ENCODE measurements at places on chromosomes 7 and 10. TPM values are rescaled to one million over a fixed set of nuclear protein-coding genes. Genes with fewer than 3 reads are reported as not detected.

The MEIG1 gene
- not detected for total RNA-seq

The BMPER gene
- 1.00 TPM for total RNA-seq

DNA sequence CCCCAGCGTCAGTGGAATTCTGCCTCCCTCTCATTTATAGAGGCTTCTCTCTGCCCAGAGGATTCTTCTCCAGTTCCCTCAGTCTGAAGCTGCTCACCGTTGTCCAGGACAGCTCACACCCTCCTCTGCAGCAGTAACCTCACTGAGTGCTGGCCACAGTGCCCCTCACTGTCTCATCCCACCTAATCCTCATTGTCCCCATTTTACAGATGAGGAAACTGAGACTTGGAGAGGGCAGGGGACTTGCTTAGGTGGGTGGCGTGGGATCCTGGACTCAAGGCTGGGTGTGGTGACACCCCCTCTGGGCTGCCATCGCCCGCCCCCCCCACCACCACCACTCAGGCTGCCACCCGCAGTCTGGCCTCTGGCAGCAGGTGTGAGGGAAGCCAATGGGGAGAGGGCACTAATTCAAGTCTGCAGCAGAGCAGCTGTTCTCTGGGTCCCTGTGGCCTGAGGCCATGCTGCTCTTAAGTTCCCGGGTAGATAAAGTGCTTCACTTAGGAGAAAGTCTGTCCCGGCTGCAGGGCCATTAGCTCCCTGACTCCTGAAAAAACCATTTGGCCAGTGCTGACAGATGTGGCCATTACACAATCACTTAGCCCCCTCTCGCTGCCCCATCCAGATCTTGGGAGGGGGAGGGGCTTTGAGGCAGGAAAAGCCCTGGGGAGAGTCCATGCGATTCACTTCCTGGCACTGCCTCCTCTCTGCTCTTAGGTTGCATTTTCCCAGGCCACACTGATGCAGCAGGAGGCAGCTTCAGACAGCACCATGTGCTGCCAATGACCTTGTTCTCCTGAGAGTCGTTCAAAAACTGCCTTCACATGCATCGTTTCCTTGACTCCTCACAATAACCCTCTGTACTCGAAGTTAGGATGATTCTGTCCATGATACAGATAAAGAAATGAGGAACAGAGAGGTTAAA, 36.3 kb downstream of the DRGX start:
- no peak overlapping the region for H3K27ac ChIP-seq
- H3K4me3 ChIP-seq, result no peak overlapping the region
- no peaks in the 10 kb centered on the region for H3K27me3 ChIP-seq
- H3K4me1 ChIP-seq, result no peaks in the 10 kb centered on the region
- H3K36me3 ChIP-seq, result no peaks in the 10 kb centered on the region

The CPA1 gene
- not detected for total RNA-seq

GRCh38 chr7:16982640-16983350, 101.0 kb upstream of the AGR3 start:
- no peak overlapping the region for H3K4me3 ChIP-seq
- peaks cover 7% of the 10 kb centered on the region for H3K4me1 ChIP-seq
- no peaks in the 10 kb centered on the region for H3K27me3 ChIP-seq
- no peaks in the 10 kb centered on the region for H3K36me3 ChIP-seq
- peak overlapping the region; percentile 12 for H3K27ac ChIP-seq
- DNase-seq, result peak; percentile 14

The CYP2C9 gene
- total RNA-seq, result 7.4 TPM

The SLC16A9 gene
- 58.7 TPM for total RNA-seq

DNA sequence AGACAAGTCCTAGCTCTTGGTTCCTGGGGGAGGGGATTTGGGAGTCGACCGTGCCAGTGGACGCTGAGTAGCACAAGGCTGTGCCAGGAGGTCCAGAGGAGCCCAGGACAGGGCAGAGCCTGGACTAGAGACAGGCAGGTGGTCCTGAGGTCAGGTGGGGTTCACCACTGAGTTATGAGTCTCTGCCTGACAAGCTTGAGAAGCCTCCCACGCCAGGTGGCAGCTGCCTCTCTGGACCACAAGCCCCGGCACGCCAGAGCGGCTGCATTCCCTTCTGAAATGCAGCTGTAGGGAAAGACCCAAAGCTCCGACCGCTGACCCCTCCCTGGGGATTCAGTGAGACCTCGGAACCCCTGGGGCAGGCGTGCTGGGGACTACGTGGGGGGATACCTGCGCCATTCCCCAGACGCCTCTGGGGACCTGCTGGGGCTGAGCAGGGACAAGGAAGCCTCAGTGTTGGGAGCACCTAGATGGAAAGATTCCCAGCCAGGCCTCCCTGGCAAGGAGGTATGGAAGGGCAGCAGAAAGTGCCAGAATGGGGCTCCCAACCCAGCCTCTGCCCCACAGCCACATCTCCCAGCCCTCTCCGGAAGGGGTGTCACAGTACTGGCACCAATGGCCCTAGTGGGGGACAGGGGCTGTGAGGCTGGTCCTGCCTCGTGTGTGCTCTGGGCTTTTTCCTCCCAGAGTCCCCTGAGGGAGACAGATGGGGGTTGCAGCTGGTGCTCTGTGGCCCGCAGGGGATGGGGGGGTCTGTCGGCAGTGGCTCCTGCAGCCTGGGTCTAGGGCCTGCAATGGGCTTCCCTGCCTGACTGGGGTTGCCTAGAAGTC, 29.0 kb downstream of the PDGFA start:
- H3K36me3 ChIP-seq, result no peaks in the 10 kb centered on the region
- no peak overlapping the region for H3K27ac ChIP-seq
- no peak overlapping the region for H3K4me3 ChIP-seq
- DNase-seq, result no peak
- no peaks in the 10 kb centered on the region for H3K27me3 ChIP-seq

DNA sequence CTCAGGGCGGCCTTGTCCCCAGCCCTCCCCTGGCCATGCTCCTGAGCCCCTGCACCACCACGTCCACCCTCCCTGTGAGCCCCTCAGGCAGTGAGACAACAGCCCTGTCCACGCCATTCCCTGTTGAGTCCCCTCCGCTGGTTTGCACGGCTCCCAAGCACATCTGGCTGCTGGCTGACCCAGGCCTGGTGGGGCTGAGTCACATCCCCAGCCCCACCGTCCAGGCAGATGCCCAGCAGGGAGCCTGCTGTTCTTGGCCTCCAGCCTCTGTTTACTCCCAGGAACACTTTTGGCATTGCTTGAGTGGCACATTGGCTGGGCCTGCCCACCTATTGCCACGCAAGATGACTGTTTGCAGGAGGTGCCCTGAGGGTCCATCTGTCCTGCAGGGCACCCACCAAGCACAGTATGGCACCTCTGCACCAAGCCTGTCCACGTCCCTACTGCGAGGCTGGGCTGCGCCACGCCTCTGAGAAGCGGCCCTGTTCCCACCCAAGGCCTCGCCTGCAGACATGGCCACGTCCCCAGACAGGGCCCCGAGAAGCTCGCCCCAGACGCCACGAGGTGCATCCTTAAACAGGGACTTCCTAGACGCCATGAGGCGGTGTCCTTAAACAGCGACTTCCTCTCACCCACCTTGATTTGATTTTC, 48.4 kb upstream of the INPP5A start:
- no peaks in the 10 kb centered on the region for H3K4me1 ChIP-seq
- no peaks in the 10 kb centered on the region for H3K27me3 ChIP-seq
- H3K36me3 ChIP-seq, result no peaks in the 10 kb centered on the region
